ENCODE measurements at places on chromosomes 5 and 9. TPM values are rescaled to one million over a fixed set of nuclear protein-coding genes. Genes with fewer than 3 reads are reported as not detected.

DNA sequence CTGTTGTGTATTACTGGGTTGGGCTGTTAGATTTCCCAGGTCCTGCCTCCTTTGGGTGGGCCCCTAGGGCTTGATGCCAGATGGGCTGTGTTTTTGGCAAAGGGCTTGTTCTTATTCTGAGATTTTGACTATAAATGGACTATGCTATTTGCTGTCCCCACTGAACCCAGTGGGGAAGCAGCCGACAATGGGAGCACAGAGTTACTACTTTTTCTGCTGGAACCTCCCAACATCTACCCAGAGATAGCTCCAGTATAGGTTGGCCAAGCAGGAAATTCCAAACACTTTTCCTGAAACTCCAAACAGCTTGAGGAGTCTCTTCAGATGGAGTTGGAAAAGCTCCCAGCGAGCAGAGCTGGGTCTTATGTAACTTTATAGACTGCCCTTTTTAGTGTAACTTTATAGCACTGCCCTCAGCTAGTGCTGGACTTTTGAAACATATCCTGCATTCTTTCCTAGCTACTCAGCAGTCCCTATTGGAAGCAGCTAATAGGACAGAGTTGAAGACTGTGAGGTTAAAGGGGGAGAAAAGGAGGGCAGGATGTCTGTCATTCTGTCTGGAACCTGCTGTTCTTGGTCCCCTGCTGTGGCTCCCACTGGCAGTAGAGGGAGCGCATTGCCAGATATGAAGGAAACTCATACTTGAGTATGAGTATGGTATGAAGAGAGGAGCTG is 21.0 kb downstream of the RUSC2 start:
- peaks cover 6% of the 10 kb centered on the region for H3K4me1 ChIP-seq
- H3K36me3 ChIP-seq, result no peaks in the 10 kb centered on the region
- no peaks in the 10 kb centered on the region for H3K27me3 ChIP-seq
- peak overlapping the region; percentile 69 for H3K27ac ChIP-seq
- H3K4me3 ChIP-seq, result no peak overlapping the region

GRCh38 chr9:135612437-135612836 is 26.9 kb downstream of the GLT6D1 start:
- H3K27ac ChIP-seq, result no peak overlapping the region
- H3K4me3 ChIP-seq, result no peak overlapping the region
- DNase-seq, result no peak

DNA sequence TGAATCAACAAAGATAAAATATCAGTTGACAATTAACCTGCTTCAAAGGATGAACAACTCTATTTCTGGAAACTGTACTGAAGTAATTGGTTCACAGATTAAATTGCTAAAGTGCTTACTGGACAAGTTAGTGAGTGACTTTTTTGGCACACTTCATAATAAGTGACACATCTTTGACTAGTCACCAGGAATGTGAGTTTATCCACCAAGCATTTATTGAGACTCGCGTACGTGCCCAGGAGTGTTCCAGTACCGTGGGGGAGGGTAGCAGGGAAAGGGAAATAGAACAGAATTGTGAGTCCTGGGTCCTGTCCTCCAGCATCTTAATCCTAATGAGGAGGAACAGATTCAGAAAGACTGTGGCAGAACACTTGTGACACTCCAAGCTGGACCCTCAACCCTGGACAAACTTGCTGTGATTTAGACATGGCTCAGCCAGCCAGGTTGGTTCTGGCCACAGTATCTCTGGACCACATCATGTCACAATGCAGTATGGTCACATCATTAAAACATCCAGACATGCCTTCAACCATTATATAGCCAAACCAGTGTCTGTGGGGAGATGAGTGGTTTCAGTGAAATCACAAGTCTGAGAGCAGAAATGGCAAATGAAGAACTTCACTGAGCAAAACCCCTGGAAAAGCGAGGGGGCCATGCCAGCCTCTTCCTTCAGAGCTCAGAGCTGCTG is 623.1 kb downstream of the BNC2 start:
- DNase-seq, result no peak
- H3K4me3 ChIP-seq, result no peak overlapping the region
- H3K36me3 ChIP-seq, result no peaks in the 10 kb centered on the region
- no peaks in the 10 kb centered on the region for H3K4me1 ChIP-seq
- no peak overlapping the region for H3K27ac ChIP-seq
- no peaks in the 10 kb centered on the region for H3K27me3 ChIP-seq

- H3K36me3 ChIP-seq, result no peaks in the 10 kb centered on the region
- DNase-seq, result no peak
- no peaks in the 10 kb centered on the region for H3K4me1 ChIP-seq
- no peaks in the 10 kb centered on the region for H3K27me3 ChIP-seq
- H3K4me3 ChIP-seq, result no peak overlapping the region
- no peak overlapping the region for H3K27ac ChIP-seq
These were observed 91.7 kb downstream of the NTRK2 start for GRCh38 chr9:84761137-84761808.

DNA sequence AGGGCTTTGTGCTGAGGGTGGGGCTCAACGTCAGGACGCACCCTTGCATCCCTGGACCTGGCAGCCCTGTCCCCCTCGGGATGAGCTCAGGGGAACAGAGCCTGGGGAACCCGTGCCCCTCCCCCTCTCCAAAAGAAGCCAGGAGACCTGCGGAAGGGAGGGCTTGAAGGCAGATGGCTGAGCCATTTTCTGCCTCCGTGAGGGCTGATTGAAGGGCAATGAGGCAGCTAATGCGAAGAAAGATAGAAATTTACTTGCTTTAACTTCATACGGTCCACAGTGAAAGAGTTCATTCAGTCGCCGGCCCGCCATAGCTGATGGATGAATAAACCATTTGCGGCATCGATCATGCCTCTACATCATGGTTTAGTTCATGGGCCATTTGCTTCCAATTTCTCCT is 28.8 kb downstream of the ASS1 start:
- H3K27ac ChIP-seq, result no peak overlapping the region
- no peak for DNase-seq
- no peak overlapping the region for H3K4me3 ChIP-seq
- H3K27me3 ChIP-seq, result no peaks in the 10 kb centered on the region

- H3K4me1 ChIP-seq, result peaks cover 12% of the 10 kb centered on the region
- DNase-seq, result peak; percentile 59
- H3K27me3 ChIP-seq, result no peaks in the 10 kb centered on the region
- H3K27ac ChIP-seq, result no peak overlapping the region
- H3K4me3 ChIP-seq, result no peak overlapping the region
- H3K36me3 ChIP-seq, result no peaks in the 10 kb centered on the region
These were observed 125.9 kb downstream of the GADD45G start for GRCh38 chr9:89730715-89731114.

GRCh38 chr5:36206913-36207312 is 34.8 kb downstream of the NADK2 start:
- no peaks in the 10 kb centered on the region for H3K27me3 ChIP-seq
- no peak overlapping the region for H3K27ac ChIP-seq
- DNase-seq, result no peak
- no peak overlapping the region for H3K4me3 ChIP-seq

DNA sequence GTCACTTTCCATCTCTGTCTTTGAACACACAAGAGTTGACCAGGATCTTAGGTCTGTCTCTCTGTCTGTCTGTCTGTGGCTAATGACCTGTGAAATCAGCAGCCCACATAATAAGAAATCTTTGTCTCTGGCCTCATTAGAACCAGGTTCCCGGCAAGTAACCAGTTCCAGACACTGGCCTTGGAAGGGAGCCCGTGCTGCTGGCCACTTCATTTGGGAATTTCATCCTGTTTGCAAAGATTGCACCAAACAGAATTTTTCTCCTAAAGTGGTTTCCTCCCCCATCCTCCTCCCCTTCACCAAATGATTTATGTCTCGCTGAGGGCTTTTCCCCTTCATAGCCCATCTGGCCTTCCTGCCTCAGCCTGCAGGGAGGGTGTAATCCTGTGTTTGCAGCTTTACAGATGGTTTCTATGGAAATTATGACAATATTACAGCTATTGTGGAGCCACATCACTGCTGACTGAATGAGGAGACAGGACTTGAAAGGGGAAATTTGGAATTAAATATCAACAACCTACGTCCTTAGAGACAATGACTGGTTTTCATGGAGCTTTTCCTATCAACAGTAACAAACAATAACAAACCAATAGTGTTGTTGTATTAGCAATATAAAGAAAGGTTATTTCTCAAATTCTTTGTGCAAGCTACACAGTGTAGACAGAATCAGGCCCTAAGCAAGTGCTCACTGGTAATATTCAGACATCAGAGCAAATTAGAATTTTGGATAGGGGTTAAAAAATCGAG is 25.7 kb downstream of the DPYSL3 start:
- no peak overlapping the region for H3K4me3 ChIP-seq
- peak overlapping the region; percentile 45 for H3K27ac ChIP-seq
- no peaks in the 10 kb centered on the region for H3K36me3 ChIP-seq
- H3K27me3 ChIP-seq, result no peaks in the 10 kb centered on the region
- H3K4me1 ChIP-seq, result no peaks in the 10 kb centered on the region

DNA sequence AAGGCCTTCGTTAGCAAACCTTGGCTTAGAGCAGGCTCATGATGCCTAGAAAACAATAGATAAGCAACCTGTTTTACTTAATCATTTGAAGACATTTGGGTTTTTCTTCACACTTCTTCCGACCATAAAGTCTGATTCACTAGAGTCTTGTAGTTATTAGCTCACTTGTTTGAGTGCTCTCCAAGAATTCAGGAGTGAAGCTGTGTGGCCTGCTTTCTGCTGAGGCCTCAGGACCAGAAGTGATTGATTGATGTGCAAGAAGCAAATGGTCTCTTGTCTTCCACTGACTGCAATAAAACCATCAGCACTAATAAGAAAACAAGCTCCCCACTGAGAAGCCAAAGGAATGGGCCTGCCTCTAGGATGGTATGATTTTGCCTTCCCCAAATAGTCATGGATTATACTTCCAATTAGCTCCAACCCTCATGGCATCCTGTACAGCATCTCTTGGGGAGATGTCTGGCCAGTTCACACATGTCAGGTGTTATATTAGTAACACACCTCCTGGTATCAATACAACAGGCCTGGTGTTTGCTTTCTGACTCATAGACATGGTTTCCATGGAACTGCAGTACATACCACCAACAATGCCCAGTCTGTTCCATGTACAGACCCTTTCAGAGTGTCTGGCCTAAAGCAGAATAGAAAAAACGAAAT is 317.6 kb downstream of the CWC27 start:
- no peaks in the 10 kb centered on the region for H3K27me3 ChIP-seq
- H3K4me3 ChIP-seq, result no peak overlapping the region
- no peaks in the 10 kb centered on the region for H3K4me1 ChIP-seq
- H3K36me3 ChIP-seq, result no peaks in the 10 kb centered on the region
- DNase-seq, result no peak

The SGCD gene
- 2.2 TPM for total RNA-seq

The DPYSL3 gene
- total RNA-seq, result 8.8 TPM

The MEIKIN gene
- total RNA-seq, result not detected

The SPATA31A3 gene
- total RNA-seq, result not detected

The FOXD4L3 gene
- not detected for total RNA-seq

Data from colonic mucosa (tissue), 4 donors.